ENCODE measurements at places on chromosomes 5 and 9.

DNA sequence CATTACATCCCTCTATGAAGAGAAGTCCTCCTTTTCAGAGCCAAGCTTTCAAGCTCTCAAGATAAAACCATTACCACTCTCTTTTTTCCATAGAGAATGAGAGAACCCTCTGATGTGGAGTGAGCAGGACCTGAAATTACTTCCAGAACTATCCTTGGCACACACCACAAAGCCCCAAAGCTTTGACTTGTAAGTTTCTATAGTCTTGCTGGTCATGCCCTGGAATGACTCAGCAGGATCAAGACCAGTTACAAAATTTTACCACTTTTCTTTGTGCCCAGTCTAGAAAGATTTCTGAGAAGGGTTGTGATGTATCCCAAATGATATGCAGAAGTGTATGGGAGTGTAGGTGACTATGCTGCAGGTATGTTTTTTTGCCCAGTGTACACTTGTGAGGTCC, 760.6 kb downstream of the TLE1 start:
- no peak for DNase-seq

DNA sequence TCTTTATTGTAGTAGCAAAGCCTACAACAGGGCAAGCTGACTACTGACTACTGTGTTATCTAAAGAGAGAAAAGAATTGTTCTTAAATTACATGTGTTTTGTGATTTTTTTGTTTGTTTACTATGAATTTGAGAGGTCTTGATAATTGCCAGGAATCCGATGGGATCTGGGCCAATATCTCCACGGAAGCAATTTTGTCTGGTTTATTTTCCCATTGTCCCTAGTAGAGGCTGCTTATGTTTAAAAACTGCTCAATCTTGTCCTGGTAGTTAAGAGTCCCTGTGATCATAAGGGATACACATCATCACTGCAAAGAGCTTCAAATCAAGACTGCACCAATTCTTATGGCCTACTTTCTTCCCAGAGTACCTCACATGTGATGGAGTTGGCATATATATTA, 94.4 kb downstream of the GLDC start:
- DNase-seq = no peak

DNA sequence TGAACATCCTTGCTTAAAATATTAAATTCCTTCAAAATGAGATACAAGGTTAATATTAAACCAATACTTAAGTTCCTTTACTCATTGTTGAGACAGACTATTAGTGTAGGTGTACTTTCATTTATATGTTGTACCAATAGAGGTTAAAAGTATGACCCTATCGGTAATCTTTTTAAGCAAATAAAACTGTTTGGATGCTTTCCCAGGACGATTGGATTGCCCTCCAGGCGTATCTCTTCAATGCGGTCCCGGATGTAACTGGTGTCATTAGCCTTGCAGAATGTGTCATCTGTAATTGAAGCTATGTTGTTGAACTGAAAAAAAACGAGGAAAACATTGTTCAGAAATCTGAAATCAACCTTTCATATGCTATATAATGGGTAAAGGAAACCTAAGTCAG, 18.9 kb downstream of the OGN start:
- DNase-seq = no peak

DNA sequence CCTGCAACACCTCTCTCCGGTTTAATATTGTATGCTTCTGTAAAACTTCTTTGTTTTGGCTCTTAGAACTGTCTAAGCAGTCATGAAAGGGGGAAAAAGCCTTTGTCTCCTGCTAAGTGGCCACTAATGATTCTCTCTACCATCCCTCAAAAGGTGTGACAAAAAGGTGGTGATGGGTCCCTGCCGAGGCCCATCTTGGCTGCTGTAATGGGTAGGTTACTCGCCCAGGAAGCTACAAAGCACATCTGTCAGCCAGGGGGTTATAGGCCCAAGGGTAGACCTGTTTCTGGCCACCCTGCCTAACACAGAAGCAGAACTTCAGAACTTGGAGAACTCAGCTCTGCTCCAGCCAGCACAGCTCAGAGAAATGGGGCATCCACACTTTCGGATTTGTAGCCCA, 1.6 kb downstream of the FAM219A start:
- no peak for DNase-seq

DNA sequence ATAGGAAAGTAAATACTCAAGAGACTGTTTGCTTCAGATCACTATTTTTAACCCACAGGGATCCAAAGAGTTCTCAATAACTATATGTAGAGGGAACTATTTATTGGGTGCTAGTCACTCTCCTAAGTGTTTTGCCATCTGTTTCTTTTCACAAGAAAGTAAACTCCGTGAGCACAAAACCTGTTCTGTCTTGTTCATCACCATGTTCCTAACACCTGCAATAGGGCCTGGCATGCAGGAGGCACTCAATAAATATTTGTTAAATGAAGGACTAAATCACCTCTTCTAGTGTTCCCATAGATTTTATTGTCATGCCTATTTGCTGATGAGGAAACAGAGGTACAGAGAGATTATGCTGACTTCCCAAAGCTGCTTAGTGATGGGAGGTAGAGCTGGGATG, 118.2 kb downstream of the VCAN start:
- DNase-seq = no peak

- DNase-seq = no peak
Observed at GRCh38 chr5:76714751-76715485, 1.0 kb upstream of the F2R start.

GRCh38 chr5:149240354-149240998, 31.2 kb upstream of the AFAP1L1 start:
- no peak for DNase-seq

- DNase-seq = no peak
Observed at GRCh38 chr9:114314256-114314867, 8.5 kb upstream of the ORM1 start.

GRCh38 chr5:8865266-8865665, 680.6 kb downstream of the SEMA5A start:
- no peak for DNase-seq

- no peak for DNase-seq
Observed at GRCh38 chr9:114051281-114051680, 26.8 kb downstream of the AMBP start.

GRCh38 chr5:111834926-111835599, 78.1 kb upstream of the NREP start:
- no peak for DNase-seq

DNA sequence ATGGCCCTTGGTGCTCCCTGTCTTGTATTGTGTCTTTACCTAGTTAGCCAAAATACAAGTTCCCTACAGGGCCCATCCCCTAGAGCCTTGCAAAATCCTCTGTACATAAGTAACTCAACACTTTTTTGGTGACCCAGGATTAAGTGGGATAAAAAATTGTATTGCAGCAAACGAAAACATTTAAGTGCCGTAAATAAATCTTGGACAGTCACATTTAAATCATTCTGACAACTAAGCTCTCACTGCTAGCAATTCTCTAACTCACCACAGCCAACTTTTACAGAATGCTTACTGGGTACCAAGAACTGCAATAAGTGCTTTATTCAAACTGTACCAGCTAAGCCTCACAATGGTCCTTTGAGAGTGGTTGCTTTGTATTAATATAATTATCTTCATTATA, 56.6 kb downstream of the GNAQ start:
- DNase-seq = no peak

GRCh38 chr5:40869384-40869783, 28.2 kb downstream of the CARD6 start:
- no peak for DNase-seq

DNA sequence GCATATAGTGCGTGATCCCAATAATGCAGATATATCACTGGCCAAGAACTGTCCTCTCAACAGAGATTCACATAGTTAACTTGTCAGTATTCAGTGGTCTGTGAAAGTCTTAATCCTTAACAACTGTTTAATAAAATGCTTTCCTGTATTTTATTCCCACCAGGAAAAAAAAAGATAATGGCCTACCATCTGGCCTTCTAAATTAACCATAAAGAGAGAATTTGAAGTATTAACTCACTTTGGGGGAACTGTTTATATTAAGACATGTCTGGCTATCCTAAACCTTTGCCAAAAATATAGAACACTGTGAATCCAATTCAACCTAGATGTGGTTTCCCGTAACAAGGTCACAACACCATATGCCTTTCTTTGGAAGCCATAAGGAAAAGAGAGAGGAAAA, 818 bp upstream of the FREM1 start:
- no peak for DNase-seq

DNA sequence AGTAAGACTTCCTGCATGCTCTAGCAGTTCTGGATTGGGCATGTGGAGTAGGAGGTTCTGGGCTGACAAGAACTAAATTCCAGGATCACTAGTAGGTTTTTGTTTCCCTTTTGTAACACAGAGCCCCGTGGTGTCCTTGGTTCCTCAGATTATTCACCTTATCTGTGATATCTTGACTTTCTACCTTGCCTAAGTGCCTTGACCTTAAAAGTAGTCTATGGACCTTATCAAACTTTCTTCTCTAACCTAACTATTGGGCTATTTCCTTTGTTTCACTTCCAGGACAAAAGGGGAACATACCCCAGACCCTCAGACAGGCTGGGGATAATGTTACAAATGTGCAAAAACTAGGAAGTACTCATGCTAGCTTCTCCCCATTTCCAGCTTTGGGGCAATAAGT, 595.3 kb downstream of the PSAT1 start:
- DNase-seq = no peak

DNA sequence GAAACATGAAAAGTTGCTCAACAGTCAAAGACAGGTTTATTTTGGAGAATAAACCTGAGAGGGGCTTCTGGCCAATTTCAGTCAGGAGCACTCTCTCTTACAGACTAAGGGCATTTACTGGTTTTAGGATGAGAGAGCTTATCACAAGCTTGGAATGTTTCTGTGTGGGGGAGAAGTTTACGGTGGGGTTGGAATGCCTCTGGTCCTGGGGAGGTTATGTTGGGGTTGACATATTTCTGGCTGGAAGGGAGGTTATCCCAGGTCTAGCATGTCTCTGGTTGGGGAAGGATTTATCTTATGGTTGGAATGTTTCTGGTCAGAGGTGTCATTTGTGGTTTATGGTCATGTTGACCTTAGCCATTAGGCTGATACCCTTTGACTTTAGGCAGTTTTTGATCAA, 1867.3 kb downstream of the EFNA5 start:
- no peak for DNase-seq

- DNase-seq = no peak
Observed at GRCh38 chr9:12774861-12775678, at the start of gene LURAP1L. Gene LURAP1L, plus strand, starts transcription at chr9:12775020. Its CDS starts 696 bp downstream, at chr9:12775716.

DNA sequence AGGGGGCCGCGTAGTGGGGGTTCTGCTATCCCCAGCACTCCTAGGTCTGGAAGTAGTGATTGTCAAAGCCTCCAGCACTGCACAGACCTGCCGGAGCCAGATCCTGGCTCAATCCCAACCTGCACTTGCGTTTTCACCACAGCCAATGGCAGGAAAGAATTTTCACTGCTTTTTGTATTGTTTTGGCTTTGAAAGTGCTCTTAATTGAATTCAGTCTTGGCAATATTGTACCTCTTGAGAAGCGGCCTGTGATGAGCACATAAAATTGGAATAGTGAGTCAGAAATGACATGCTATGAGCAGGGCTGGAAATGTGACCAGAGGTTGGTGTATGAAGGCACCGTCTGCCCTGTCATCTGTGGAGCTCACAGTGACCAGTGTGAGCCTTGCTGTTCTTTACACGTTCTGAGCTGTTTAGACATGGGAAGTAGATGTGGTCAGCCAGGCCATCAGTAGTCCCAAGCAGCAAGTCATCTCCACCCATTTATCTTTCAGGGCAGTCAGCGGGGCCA, 41.5 kb downstream of the SECISBP2 start:
- DNase-seq = no peak

GRCh38 chr9:79154806-79155205, 417.0 kb upstream of the TLE4 start:
- no peak for DNase-seq

DNA sequence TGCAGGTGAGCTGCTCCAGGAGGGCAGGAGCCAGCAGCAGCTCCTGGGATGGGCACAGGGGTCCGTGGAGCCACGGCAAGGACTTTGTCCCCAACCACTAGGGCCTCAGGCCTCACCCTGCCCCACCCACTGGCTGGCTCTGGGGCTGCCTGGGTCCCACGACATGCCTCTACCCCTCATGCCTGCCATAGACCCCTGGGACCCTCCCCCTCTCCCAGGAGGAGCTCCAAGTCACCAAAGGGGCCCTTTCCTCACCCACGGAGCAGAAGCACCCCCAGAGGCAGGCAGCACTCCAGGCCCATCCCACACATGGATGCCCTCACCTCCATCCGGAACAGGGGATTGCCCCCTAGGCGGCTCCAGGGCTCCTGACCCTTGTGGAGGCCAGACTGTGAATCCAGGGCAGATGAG, 6.5 kb downstream of the ABCA2 start:
- DNase-seq = no peak

DNA sequence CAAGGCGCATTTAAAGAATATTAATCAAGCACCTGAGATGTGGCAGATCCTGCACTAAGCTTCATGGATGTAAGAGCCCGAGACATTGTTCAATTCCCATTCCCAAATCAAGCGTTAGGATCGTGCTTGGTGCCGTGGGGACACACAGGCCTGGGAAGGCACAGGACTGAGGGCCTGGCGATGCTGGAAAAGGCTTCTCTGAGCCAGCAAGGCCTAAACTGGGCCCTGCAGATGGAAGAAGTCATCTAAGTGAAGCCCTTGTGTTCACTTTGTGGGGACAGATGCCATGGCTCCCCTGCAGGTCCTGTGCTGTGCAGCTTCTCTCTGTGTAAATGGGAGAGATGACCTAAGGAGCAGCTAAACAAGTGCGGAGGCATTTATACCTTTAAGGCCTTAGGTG, 83.9 kb downstream of the LIFR start:
- no peak for DNase-seq
